ENCODE measurements at places on chromosomes 6 and 20.

DNA sequence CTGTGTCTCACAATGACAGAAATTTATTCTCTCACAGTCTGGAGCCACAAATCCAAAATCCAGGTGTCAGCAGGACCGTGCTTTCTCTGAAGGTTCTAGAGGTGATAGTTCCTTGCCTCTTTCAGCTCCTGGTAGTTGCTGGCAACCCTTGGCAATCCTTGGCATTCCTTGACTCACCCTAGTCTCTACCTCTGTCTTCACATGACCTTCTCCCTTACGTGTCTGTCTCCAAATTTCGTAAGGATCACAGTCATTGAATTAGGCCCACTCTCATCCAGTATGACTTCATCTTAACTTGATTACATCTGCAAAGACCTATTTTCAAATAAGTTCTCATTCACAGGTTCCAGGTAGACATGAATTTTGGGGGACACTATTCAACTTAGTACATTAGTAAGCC lies 143.1 kb downstream of the CEP57L1 start:
- no peak for DNase-seq

DNA sequence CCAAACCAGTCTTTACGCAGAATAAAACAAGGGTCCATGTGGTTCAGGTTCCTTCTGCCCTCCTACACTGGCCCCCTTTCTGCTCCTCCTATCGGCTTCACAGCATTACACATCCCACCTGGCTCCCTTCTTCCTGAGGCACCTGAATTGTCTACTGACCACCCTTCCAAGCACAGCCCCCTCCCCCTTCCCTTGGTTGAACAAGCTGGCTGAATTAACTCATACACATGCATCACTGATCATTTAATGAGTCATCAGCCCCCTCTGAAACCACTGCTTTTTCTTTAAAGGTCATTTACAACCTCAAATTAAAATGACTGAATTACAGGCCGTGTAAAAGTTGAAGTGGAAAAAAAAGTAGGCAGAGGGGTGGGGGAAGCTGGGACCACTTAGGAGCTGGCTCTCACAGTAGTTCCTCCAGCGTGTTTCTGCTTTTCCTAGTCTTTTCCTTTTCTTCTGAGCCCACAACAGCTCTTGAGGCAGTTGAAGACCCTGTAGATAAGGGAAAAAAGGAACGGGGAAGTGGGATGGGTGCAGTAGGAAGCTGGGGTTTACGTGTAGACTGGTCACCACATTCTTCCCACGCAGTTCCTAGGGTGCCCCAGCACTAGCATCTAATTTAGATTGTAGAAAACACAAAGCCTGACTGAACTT lies 67.6 kb downstream of the FYN start:
- DNase-seq, result no peak

GRCh38 chr6:158916617-158917016 lies 83.4 kb downstream of the RSPH3 start:
- no peak for DNase-seq

- DNase-seq, result no peak
Observed at GRCh38 chr20:56933331-56933698, 304.2 kb downstream of the TFAP2C start.

DNA sequence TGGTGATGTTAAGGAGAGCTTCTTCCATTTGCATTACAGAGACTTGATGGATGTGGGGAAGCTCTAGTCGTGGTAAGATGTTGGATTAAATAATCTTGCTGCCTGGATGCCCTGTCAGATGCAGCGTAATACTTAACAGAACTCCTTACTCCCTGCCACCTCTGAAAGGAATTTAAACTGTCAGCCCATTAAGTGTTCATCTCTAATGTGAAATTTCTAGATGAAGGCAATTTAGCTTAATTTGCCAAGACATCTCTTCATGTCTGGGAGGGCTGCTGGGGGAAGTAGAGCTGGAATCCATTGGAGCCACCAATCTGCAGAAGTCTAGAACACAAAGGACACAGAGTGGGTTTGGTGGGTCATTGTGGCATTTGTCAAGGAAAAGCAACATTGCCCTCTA lies 64.4 kb downstream of the SOBP start:
- DNase-seq, result no peak

- DNase-seq, result no peak
Observed at GRCh38 chr20:61698598-61699494, 366.8 kb downstream of the TAF4 start.

DNA sequence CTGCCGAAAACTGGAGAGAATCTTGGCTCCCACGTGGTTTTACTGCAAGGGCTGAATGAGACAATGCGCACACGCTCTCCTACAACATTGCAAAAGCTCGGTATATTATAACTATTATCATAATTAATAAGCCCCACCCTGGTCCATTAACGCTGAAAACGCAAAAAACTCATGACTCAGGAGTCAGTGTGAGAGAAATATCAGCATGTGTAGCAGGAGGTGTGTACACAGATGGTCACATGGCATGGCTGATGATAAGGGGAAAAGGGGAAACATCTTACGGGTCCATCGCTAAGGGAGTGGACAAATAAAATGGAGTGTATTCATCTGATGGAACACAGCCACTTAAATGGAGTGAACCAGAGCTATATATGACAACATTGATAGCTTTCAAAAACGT lies 29.2 kb downstream of the CDH22 start:
- DNase-seq, result no peak

GRCh38 chr6:125252891-125253290 lies 48.9 kb downstream of the HDDC2 start:
- no peak for DNase-seq

GRCh38 chr20:43138061-43138770 lies 51.5 kb downstream of the PTPRT start:
- DNase-seq, result no peak

- no peak for DNase-seq
Observed at GRCh38 chr20:37309936-37310590, 20.6 kb downstream of the MANBAL start.

DNA sequence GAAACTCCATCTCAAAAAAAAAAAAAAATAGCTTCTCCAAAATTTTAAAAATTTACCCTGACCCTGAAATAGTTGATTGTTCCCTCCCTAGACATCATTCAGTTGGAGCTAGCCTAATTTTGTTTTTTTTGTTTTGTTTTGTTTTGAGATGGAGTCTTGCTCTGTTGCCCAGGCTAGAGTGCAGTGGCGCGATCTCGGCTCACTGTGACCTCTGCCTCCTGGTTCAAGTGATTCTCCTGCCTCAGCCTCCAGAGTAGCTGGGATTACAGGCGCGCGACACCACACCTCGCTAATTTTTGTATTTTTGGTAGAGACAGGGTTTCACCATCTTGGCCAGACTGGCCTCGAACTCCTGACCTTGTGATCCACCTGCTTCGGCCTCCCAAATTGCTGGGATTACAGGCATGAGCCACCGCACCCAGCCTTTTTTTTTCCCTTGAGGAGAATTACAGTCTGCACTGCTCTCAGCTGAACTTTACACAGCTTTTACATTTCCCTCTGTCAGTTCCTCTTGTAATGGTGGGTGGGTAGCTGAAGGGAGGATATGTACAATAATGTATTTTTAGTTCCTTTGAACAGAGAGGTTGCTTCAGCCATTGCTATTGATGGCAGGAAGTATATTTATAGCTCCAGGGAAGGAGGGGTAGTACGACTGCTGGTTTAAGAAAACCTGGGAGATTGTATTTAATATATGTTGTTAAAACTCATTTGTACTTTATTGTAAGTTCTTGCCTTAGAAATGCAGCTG lies 27.7 kb downstream of the PTPRA start:
- DNase-seq, result no peak

GRCh38 chr20:2914160-2914559 lies 40.9 kb downstream of the PTPRA start:
- no peak for DNase-seq

GRCh38 chr6:47007657-47008396 lies 34.3 kb downstream of the ADGRF1 start:
- no peak for DNase-seq

DNA sequence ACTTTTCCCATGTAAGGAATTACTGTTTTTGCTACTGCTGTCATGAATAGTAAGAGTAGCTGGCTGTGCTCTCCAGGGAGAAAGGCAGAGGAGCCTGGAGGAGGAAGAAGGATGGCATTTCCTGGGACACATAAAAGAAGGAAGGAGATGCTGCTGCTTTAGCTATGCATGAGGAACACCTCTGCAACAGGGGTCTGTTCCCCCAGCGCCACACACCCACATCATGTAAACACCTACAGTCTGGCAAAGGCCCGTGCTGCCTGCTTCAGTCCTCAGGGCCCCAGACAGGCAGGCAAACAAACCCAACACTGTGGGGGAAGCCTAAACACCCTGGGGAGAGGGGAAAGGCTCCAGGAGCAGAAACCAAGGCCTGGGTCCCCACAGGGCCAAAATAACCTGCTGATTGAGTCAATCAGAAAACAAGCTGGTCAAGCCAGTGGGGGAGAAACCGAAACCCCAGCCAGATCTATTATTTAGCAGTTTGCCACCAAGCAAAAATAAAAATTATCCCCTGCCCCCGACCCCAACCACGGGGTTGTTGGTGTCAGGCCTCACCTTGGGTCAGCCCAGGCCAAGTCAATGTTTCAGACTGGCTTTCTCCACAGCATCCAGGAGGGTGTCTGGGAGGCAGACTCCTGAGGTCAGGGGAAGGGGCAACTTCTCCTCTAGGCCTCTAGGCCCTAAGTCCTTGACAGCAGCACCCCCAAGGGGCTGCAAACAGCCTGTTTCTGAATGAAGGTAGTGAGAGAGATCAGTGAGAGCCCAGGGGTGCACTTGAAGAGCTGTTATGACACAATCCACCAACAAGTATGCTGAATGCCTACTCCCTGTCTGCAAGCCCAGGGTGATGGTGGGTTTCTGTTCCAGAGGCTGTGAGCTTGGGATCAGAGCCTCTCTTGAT lies 34.6 kb upstream of the SCUBE3 start:
- no peak for DNase-seq

DNA sequence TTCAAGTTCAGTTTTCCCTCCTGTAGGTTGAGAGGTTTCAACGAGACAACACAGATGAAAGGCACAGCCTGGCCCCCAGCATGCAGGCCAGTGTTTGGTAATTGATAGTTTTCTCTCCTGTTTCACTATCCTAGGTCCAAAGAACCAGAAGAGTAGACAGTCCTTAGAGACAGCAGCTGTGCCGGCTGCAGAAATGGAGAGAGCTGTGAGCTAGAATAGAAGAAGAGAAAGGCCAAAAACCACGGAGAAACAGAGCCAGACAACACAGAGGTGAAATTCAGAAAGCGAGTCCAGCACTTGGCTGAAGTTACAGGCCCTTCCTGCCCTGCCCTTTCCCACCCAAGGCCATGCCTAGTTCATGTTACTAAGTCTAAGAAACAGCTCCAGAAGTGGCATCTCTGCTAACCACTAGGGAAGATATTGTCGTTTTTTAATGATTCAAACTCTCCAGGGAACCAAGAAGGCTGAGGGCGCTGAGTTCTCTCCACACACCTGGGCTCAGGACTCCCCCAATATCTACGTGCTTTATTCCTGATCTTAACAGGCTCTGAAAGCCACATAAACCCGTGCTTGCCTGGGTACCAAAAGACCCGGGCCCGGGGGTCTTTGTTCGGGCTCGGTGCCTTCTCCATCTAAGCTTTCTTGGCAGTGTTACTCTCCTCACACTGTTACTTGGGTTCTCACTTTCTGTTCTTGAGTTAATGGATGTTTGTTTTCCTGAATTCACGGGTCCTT lies 16.5 kb upstream of the RBPJL start:
- no peak for DNase-seq

DNA sequence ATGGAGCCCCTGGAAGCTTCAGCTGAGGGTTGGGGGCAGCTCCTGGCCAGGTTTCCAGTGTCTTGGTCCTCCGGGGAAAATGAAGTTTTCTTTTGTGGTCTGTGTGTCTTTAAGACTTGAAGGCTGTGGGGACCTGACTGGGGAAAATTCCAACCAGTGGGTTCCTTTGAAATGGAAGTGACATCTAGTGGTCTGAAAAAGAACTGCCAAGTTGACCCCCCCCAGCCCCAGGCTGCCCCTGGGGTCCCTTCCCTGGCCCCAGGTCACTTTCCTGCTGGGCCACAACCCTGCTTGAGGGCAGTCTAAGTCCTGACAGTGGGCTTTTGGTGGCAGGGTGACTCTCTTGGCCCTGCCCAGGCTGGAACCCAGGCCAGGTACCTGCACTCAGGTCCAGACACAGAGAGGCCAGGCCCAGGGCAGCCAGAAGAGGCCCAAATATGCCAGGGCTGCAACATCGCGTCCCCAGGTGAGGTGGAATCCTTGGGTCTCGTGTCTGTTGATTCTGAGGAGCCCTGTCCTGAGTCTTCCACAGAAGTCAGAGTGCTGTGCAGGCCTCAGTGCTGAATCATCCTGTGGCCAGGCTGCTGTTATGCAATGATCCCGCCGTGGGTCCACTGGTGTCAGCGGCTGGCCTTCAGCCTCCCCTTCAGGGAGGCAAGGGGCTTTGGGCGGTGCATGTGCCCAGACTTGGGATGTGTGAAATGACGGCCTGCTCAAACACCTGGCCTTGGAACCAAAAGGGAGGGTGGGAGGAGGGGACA lies 68.4 kb downstream of the VEGFA start:
- DNase-seq, result no peak

GRCh38 chr6:63732336-63732735 lies 96.7 kb downstream of the PHF3 start:
- DNase-seq, result no peak

DNA sequence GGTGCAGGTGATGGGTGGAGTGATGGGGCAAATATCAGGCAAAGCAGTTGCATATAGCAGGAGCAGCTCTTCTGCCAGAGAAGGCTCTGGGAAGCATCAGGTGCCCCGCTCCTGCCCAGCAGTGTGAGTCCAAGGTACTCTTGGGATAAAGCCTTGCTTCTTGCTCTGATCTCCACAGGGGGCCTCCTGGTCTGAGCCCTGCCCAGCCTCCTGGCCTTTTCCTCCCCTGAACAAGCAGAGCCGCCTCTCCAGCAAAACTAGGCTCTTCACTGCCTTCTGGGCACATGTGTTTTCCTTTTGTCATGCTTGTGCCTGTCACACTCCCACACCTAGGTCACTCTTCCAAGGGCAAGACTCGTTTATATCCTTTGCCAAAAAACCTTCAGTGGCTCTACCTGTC lies 34.3 kb downstream of the SIRPA start:
- no peak for DNase-seq

- DNase-seq, result no peak
Observed at GRCh38 chr6:159689001-159689400, 4.0 kb downstream of the SOD2 start.

DNA sequence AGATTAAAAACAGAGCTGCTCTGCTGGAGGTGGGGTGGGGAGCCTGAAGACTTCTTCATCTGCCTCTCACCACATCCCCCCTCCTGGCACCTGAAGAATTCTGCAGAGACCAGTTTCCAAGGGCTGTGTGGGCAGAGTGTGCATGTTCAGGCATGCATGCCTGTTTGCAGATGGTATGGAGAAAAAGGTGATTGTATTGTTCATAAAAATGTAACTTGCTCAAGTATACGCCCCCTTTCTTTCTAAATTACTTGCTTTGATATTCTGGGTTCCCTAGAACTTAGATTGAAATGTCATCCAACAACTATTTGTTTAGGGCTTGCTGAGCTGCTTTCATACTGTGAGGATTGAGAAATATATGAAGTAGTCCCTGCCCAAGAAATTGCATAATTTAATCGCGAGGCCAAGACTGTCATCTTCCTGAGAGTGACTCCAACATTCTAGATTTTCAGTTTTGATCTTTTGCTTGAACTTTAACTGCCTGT lies 83.6 kb downstream of the LCA5 start:
- no peak for DNase-seq

DNA sequence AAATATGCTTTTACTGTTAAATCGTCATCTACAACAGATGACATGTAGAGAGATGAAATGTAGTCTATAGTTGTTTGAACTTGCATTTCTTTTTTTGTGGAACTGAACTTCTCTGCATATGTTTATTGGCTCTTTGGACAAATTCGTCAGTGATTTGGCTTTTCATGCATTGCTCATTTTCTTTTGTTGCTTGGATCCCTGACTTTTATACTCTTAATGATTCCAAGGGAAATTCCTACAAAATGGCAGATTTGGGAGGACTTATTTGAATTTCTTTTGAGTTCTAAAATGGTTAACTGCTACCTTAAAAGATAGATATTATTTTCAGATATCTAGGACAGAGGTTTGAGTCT lies 65.4 kb downstream of the UTRN start:
- no peak for DNase-seq

Measured in DMS 273 treated with DMSO at 0.1 percent for 48 hours (cell line).